T follicular helper cell (primary cell): ENCODE measurements at places on chromosomes 3 and 15.

DNA sequence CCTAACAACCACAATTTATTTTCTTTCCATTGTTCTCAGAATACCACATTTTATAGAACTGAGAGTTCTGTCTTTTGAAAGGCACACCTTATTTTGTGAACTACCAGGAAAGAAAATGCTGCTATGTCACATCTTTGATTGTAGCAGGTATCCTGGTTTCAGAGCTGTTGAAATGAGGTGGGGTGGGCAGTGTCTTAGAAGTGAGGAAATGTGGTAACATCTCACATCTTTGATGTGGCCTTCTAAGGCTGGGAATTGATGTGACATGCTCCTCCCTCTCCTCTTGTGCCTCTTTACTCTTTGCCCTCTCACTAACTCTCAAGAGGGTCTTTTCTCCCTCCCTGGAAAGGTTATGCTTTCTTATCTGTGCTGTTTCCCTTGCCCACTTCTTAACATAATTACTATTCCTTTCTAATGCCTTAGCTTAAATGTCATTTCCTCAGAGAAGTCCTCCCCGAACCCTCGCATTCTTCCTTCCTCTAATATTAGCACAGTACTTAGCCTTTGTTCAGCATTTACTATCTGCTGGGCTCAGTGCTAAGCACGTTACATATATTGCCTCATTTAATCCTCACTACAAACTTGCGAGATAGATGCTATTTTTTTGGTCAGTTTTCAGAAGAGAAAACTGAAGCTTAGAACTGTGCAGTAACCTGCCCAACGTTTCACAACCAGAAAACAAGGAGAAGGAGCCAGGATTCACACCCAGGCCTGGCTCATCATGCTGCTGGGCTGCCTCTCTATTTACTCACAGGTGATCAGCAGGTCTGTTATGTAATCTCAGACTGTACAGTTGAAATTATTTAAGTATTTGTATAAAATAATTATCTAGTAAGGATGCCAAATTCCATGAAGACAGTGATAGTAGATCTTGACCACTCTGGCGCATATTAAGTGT is 24.0 kb upstream of the SPTSSB start:
- no peak for DNase-seq

- DNase-seq, result no peak
These were observed 108.3 kb upstream of the FGF7 start for GRCh38 chr15:49314716-49315115.

GRCh38 chr3:113773381-113773780 is 26.5 kb downstream of the ATP6V1A start:
- no peak for DNase-seq

DNA sequence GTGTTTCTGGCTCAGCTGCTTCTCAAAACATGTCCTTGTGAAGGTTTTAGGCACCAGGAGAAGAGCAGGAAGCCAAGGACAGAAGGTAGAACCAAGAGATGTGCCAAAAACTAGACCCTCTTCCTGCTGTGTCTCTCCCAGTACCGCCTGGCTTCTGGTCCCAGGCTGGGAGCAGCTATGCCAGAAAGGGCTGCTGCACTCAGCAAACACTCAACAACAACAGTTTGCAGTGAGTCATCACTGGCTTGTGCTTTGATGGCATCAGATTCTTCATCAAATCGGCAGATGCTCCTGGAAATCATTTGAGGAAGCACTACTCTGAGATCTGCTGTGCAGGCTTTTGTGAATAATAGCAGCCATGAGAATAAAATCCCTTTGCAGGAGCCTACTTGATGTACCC is 63.2 kb downstream of the DGKG start:
- DNase-seq, result no peak
